ENCODE measurements at places on chromosomes 4 and X. TPM values are rescaled to one million over a fixed set of nuclear protein-coding genes. Genes with fewer than 3 reads are reported as not detected.

Gene MAGEA4
- not detected for total RNA-seq

GRCh38 chr4:10077483-10078335 lies 38.9 kb downstream of the WDR1 start:
- DNase-seq = peak; percentile 81

DNA sequence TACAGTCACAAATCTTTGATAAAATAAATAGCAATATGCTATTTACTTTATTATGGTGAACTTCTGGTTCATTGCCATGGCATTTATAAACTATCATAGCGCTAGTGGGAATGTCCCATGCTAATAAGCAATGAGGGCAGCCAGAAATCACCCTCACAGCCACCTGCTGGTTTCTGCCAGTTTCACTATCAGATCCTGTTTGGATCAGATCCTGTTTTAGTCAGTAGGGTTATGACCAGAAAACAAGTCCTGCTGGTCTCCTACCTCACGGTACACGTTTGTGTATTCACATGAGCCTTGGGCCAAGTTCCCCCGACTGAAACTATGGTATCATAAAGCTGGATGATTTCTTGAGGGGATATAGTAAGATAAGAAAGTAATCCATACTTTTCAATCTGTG lies 17.7 kb downstream of the FOXR2 start:
- no peak for DNase-seq

- no peak for DNase-seq
Observed at GRCh38 chr4:98639523-98639922, 18.9 kb downstream of the TSPAN5 start.

GRCh38 chrX:150506486-150506885 lies 61.9 kb upstream of the MTM1 start:
- no peak for DNase-seq

Gene TEX13C
- not detected for total RNA-seq

Gene NUDT10
- 2.1 TPM for total RNA-seq

- DNase-seq = no peak
Observed at GRCh38 chr4:173827707-173828106, 297.7 kb upstream of the HAND2 start.

All from posterior vena cava (tissue), 2 donors.